HT1080 (cell line): ENCODE measurements at places on chromosomes 6 and 20.
A peak's percentile ranks its signal among the peaks of the same experiment; 100 is the strongest.

GRCh38 chr20:805713-806112, 27.8 kb upstream of the FAM110A start:
- no peak for DNase-seq

DNA sequence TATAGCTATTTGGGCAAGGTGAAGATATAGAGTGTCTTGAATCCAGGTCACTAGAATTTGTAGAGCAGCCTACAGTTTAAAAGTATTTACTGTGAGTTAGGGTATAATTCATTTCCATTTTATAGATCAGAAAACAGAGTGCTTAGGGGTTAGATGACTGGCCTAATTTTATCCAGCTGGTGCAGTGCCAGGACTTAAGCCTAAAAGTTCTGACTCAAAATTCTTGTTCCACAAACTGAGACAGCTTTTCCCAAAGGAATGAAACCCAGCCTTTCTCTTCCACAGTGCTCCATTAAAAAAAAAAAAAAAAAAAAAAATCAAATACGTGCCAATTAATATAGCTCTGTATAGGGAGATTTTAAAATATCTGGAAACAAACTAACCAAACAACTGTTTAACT, 441.0 kb upstream of the MARCKS start:
- no peak for DNase-seq

DNA sequence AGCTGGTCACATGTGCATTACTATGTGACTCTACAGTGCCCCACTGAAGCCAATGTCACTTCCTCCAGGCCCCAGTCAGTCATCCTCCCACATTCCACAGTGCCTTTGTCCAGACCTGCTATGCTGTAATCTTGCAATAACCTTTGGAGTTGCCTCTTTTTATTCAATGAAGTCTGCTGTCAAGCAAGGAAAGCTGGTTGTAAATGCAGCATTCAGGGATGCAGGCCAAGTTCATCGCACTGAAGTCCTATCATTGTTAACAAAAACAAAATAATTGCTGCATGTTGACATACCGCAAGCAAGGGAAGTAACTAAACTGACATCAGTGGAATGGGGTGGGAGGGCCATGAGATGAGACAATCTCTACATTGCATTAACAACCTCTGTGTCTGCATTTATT, 131.2 kb upstream of the CDYL start:
- no peak for DNase-seq

DNA sequence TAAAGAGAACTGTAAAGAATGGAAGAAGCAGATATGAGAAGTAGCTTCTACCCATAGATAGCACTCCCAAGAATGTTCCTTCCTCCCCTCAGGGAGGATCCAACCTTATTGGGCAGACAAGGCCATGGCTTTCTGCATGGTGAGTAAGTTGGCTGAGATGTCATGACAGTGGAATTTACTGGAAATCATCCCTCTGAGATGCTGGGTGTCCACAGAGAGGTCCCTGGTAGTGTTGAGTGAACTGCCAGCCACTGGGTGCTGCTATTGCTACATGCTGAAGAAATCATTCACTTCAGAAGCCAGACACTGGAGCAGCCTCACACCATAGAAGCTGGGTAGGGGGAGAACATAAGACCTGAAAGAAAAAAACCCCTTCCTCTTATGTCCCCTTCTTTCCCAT, 46.4 kb upstream of the FERMT1 start:
- DNase-seq: peak; percentile 20

- DNase-seq: peak; percentile 88
Measured at GRCh38 chr6:27630727-27631608, 158.1 kb upstream of the ZNF184 start.

GRCh38 chr6:163573503-163574179, 159.1 kb downstream of the QKI start:
- no peak for DNase-seq

GRCh38 chr6:101630941-101631340, 237.4 kb downstream of the GRIK2 start:
- DNase-seq: no peak

- no peak for DNase-seq
Measured at GRCh38 chr20:62978561-62978943, 26.0 kb downstream of the SLC17A9 start.

DNA sequence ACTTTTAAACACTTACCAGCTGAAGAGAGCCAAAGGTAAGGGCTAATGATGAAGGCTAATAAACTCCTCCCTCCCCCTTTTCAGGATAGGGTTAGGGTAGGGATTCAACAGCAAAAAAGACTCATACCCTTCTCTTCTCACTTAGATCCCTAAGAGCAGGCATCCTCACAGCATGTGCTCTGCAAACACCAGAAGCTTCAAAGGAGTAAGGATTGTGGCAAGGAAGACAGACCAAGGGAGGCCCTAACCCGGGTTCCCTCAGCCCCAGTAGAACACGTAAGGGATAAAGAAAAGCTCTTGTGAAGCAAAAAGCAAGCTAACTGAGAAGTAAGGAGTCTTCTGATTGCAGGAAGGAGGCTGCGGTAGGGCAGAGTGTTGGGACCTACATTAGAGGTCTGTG, 11.6 kb downstream of the MAP3K7 start:
- DNase-seq: no peak

DNA sequence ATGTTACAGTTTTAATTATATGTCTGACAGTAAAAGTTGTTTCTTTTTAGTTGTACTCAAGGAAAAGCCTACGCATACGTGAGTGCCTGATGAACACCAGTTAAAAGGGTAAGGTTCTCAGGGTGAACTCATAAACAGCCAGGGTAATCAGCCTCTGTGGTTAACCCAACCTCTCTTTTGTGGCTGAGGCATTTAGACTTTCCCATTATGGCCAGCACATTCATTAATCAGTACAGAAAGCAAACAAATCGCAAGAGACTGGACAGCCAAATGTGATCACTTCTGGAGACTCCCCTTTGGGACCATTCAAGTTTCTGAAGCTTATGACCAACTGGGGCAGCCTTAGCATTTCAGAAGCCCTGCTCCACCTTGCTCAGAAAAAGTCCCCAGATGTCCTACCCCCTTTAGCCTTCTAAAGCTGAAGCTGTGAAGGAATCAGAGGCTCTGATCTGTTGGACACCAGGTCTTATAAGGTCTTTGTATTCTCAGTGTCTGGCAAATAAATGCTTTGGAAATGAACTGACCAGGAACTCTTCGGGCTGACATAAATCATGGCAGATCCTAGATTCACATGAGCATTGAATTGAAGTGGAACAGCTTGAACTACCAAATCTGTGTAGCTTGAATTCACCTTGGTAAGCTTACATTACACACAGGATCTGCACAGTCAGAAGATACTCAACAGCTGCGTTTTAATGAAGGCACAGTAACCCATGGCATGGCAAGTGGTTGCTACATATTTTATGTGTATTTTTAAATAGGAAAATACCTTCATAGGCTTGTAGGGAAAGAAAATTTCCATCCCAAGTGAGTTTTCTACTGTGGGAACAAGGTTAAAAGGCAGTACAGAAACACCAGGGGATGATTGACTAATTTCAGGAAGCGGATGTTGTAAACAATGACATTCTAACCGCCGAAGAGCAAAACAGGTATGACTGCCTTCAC, 18.7 kb downstream of the IL20RA start:
- DNase-seq: peak; percentile 39

DNA sequence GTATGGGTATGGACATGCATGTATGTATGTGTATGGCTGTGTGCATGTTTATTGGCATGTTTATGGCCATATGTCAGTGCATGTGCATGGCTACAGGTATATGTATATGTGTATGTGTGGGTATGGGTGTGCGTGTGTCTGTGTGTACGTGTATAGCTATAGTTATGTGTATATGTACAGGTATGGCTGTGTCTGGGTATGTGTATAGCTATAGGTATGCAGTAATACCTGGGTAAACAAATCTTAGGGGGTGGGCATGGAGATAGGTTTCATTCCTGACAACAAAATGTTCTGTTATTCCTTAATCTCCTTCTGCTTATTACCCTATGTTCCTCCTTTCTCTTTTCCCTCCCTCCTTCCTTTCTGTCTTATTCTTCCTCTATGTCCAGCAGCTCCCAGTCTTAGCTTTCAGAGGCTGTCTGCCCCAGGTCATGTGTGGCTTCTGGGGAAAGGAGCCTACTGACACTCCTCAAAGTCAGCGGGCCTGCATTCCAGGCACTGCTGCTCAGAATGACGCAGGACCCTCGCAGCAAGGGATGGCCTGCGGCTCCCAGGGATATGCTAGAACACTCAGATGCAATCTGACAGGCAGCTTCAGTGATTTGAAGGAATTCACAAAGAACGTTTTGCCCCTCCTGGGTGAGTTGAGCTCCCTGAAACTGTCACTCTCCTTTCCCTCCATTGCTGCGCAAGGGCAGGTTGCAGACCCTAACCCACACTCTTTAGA, 139.3 kb upstream of the PHACTR1 start:
- DNase-seq: no peak

GRCh38 chr20:51398552-51398951, 144.0 kb downstream of the NFATC2 start:
- no peak for DNase-seq

DNA sequence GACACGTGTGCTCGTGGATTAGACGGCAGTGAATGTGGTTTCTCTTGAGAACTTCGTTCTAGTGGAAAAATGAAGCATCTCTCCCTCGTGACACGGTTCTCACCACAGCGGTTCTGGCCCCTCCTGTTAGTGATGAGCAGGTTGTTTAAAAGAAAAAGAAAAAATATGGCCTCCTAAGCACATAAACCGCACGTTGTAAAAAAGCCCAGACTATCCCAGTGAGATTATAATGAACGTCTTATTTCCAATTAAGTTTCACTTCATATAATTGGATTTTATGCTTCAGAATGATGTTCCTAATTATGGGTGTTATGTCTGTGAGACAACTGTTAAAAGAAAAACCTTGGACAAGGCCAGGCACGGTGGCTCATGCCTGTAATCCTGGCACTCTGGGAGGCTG, 74.5 kb upstream of the FRMD1 start:
- no peak for DNase-seq

DNA sequence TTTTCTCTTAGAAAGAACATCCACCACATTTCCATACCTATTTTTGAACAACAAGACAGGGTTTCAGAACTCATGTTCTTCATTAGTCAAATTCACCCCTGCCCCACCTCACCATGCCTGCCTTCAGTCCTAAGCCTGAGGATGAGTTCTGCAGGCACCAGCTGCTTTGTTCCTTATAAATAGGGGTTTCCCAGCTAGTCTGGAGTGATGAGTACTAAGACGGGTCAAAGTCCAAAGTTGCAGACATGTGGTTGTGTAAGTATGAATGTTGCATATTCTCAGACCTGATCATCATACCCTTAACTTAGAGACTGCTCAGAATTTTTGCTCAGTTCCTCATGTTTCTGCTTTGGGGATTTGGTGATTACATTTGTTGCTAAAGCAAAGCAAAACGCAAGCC, 257.7 kb upstream of the CDYL start:
- no peak for DNase-seq

DNA sequence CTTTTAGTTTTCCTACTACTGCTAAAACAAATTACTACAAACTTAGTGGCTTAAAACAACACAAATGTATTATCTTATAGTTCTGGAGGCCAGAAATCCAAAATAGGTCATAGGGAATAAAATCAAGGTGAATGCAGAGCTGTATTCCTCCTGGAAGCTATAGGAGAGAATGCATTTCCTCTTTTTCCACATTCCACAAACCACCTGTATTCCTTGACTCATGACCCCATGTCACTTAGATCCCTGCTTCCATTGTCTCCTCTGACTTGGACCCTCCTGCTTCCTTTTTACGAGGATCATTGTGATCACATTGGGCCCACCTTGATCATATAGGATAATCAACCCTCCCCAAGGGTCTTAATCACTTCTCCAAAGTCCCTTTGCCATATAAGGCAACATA, 200.8 kb downstream of the KCNQ5 start:
- DNase-seq: no peak

DNA sequence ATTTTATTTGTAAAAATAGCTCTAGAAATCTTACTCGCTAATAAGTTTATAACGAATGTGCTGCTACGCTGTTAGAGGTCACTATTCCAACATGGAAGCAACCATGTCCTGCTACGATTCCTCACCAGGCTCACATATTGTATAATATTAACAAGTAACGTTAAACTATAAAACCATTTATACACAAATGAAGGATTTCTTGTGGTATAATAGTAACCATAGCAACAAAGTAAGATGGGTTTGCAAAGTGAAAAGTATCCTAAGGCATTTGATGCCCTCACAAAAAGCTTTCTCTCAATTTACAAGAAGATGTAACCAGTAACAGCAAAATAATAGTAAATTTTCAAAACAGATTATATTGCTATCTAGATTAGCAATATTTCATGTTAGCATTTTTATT, 117.2 kb downstream of the PRKN start:
- DNase-seq: no peak

DNA sequence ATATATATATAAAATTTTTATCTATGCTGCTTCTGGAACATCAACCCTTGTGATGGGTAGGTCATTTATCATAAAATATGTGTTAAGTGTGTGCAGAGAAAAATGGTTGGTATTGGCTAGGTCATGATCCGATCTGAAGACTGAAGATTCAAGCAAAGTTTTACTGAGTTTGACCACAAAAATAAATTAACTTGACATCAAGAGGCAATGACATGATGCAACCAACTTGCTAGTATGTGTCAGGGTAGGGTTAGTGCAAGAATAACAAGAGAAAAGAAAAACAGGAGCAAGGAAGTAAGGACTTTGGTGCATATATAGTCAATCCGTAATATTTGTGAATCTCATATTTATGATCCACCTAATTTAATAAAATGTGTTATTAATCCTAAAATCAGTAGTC, 1202.0 kb upstream of the ADGRB3 start:
- DNase-seq: no peak

DNA sequence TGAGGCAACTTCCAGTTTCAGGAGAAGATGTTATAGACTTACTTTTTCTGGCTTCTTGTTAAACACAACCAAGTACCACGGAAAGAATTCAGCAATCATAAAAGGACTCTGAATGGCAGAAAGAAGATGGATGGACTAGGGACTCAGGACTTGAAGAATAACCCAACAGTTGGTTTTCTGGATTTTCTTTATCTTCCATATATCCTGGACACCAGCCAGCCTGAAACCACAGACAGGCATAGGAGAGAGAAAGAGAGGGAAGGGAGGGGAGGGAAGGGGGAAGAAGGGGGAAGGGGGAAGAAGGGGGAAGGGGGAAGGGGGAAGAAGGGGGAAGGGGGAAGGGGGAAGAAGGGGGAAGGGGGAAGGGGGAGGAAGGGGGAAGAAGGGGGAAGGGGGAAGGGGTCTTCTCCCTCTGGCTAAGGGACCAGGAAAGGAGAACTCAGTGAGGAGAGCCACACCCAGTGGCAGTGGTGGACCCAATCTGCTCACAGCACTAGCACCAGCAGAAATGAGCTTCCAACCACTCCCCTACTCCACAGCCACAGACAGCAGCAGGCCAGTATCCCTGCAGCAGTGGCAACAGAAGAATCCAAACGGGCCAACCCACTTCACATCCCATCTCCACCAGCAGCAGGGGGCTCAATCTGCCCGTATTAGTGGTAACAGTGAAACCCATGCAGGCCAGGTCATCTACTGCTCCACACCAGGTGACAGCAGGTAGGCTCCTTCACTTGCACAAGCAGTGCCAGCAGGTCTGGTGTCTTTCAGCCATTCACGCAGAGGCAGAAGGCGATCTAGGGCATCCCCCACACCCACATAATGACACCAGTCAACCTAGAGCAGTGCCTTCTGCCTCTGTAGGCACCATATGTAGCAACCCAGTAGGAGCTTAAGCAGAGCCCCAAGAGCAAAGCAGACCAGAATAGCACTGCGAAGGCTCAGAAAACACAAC, 78.6 kb downstream of the TRMT6 start:
- no peak for DNase-seq
